NCI-H1694 treated with DMSO at 0.1 percent for 48 hours (cell line): ENCODE measurements at places on chromosomes 7 and 10.

DNA sequence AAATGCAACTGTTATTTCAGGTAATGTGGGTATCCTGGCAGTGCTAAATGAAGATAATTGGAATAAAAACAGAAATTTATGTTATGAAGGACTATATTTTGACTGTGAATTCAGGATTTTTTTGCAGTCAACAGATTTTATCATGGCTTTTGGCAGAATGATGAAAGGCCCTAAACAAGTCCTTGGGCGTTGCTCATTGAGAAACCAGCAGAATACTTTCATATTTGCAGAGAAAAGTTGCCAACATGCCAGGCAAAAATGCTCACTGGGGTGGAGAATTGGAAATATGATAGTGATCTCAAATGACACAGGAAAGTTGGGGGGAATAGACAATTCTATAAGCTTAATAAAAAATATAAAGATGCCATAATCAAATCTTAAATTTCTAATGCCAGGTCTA, 121.1 kb downstream of the GPR85 start:
- DNase-seq, result no peak

DNA sequence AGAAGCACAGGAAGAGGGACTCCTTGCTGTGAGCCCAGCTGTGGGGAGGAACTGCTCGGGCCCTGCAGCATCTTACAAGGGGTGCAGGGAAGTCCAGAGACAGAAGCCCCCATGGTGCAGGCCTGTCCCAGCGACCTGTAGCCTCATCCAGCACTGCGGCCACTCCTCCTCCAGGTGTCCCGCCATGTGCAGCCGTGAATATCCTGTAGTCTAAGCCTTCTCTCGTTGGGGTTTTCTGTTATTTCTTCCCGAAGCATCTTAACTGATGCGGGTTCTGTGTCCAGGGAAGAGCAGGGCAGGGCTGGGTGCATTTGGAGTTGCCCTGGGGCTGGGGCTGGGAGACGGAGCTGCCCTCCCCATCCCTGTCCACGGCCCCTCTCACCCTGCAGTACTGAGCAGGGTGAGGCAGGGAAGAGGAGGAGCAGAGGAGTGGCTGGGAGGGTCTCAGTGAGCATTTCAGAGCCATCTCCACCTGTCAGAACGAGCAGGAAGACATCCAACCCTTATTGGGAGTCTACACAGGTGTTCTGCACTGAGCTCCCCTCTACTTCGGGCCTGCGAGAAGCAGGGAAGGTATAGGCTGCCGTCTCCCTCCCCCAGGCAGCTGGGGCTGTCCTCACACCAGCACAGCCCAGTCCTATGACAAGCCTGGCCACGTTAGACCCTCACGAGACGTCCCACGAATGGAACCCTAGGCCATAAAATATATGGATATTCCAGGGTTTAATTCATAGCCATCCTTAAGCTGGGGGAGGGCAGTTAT, 494.5 kb downstream of the DNAJB6 start:
- no peak for DNase-seq

DNA sequence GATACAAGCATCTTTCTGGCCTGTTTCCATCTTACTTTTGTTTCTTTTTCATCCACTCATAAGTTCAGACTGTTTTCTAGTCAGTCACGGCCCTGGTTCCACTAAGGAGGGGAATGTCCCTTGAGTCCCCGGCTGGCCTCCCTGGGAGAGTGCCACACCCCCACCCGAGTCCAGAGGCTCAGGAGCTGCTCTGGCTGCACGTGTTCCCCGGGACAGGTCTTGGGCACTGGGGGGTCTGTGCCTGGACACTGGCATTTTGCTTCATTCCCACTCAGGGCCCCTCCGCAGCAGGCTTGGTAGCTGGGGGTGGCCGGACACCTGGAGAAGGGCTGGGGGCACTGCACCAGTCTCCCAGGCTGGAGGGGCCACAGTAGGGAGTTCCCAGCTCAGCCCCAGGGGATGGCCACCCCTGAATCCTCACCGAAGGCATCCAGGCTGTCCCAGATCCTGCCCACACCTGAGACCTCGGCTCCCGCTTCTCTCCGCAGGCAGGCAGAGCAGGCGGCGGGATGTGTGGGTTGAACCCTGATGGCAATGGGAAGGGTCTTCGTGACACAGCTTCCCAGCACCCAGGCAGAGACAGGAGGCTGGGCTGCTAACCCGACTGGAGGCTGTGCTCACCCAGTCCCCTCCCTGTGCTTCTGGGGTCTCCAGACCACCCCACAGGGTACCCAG, 92.3 kb downstream of the BMS1 start:
- DNase-seq, result no peak

DNA sequence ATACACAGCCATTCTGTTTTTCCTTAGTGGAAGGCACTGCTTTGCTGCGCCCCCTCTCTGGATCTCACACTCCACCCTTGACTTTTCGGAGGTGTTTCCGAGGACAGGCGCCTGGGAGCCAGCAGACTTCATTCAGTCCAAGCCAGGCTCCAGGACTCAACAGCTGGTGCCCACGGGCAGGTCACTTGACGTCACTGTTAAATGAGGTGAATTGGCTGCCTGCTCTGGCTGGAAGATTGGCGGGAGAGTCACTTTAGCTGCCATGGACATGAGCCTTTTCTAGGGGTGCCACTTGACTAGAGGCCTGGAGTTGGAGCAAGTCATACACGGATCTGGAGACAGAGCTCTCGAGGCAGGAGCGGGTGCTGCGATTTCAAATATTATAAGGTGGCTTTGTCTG, 3.2 kb downstream of the HTRA1 start:
- no peak for DNase-seq

GRCh38 chr10:85858776-85859515, 507.6 kb downstream of the GRID1 start:
- DNase-seq, result no peak

GRCh38 chr7:104241538-104242209, 33.9 kb upstream of the ORC5 start:
- DNase-seq, result no peak

- no peak for DNase-seq
Observed at GRCh38 chr7:65239707-65240352, 133.8 kb upstream of the ZNF92 start.
